Head of caudate nucleus (tissue), 42 donors: ENCODE measurements at places on chromosomes 6 and 20.

DNA sequence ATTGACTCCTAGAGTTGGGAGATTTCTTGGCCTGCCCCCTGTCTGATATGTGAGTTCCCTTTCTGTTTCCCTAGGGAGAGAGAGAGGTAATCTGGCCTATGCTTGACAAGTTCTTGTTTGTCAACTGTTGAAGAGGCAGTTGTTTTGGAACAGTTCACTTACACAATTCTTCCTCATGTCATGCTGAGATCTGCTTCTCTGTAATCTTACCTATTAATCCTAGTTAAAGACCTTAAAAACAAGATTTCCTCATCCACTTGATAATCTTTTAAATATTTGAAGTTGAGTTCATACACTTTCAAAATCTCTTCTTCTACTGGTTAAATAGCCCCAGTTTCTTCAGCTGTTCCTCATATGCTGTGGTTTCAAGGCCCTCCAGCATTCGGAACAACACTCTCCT lies 89.9 kb downstream of the FIG4 start:
- no peak for DNase-seq

DNA sequence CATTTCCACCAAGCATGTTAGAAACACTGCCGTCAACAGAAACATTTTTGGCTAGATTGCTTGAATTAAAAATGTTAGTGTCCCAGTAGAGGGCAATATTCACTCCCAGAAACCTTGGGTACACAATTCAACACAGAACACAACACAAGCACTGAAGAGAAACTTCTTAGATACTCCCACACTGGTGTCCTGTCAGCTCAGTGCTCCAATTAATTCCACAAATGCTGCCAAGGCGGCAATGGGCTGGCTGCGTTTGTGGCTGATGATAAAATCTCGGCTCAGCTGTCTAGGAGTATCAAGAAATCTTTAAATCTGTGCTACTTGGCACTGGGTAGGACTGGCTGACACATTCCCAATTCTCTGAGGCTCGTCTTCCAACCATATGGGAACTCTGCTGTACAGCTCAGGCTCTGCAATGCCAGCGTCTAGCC lies 39.3 kb downstream of the BEND3 start:
- DNase-seq, result peak; percentile 28

DNA sequence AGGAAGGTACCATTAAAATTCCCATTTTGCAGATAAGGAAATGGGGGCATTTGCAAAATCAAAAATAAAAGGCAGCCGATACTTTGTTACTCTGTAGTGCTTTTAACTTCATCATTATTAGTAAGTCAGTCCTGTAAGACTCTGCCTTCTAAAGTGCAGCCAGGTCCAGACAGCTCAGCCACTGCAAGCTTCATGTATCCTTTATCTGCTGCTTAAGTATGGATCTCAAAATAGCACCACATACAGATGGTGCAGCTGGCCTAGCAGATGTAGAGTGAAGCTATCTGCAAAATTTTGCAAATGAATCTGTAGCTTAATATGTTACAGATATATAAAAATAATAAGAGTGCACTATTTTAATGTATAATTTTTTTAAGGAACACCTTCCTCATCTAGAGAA lies 53.4 kb downstream of the NUS1 start:
- no peak for DNase-seq

DNA sequence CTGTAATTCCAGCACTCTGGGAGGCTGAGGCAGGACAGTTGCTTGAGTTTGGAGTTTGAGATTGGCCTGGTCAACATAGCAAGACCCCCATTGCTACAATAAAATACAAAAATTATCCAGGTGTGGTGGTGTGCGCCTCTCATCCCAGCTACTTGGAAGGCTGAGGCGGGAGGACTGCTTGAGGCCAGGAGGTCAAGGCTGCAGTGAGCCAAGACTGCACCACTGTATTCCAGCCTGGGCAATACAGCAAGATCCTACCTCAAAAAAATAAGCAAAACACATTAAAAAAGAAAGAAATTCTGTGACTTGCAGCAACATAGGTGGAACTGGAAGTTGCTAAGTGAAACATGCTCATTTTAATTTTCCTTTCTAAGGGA lies 106.0 kb upstream of the NFATC2 start:
- DNase-seq, result no peak

DNA sequence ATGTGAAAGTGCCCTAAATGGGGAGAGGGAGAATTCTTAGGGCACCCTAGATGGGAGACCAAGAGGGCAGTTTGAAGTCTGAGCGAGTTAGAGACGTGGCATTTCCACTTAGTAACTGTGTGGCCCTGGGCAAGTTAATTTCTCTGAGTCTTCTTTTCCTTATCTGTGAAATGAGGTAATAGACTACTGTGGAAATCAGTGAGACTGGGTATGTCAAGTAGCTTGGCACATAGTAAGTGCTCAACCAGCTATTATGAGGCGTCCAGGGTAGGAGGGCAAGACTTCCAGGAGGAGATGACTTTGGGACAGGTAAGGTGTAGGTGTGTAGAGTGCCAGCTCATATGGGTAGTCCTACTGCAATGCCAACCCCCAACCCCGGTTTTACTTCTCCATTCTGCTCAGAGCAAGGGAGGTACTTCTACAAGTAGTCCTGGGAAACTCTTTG lies 770 bp downstream of the KIF3B start:
- no peak for DNase-seq

DNA sequence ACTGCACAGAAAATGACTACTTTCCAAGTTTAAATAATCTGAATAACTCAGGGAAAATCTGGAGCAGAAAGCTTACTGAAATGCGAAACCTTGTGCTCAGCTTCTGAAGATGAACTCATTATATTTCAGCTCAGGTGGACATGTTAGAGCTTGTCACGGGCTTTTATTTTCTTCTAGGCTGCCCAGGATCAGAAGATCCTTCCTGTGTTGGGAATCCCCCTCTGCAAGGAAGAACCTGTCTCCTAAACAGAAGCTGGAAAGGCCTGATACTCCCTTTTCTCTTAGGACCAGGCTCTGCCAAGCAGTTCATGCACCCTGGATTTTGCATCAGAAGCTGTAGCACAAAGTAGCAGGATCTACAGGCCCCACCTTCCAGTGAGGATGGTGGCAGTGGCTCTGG lies 5.1 kb upstream of the SLC2A12 start:
- no peak for DNase-seq

GRCh38 chr20:37265152-37265551 lies 3.5 kb upstream of the GHRH start:
- DNase-seq, result no peak

DNA sequence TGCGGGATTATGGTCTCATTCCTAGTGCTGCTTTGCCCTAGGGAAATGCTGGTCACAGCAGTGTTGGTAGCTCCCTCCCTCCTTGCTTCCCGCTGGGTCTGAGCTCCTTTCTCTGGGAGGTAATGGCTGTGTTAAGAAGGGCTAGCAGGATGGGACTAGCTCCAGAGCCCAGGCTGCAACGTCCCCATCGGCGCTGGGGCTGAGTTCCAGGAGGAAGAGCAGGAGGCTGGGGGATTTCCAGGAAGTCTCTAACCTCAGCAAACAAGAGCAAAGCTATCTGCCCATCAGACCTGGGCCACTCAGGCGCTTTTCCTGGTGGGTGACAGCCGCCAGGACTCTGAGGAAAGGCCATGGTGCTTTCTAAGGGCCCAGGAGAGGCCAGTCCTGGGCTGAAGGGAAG lies 174.2 kb downstream of the DLL1 start:
- peak; percentile 31 for DNase-seq

DNA sequence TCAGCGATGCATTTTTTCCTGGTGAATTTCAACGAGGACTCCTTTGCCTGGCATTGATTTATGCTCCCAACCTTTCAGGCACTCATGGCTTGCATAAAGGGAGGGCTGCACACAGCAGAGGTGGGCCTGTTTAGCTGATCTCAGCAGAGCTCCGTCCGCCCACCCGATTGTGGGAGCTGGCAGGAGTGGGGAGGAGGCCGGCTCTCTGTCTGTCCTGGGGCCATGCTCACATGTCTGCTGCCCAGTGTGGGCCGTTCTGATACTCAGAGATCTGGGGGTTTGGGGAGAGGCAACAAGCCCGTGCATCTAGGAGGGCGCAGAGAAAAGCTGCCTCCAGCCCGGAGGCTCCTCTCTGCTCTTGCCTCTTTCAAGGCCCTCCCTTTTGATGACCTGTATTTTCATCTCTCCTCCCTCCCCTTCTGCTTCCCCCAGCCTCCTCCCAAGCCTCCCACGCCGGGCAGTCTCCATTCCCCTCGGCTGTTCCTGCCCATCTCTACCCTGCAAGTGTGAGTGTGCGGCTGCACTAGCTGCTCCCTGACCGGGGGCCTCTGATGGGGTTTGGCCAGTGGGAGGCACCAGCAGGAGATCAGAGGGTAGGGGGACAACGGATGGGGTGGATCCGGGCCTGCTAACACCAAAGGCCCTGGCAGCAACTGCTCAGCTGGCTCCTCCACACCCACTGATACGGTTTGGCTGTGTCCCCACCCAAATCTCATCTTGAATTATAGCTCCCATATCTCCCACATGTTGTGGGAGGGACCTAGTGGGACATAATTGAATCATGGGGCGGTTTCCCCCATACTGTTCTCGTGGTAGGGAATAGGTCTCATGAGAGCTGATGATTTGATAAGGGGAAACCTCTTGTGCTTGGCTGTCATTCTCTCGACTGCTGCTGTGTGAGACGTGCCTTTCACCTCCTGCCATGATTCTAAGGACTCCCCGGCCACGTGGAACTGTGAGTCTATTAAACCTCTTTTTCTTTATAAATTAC lies 39.6 kb upstream of the MLN start:
- no peak for DNase-seq

- DNase-seq, result no peak
Measured at GRCh38 chr6:39806278-39806677, 14.1 kb downstream of the DAAM2 start.

- peak; percentile 80 for DNase-seq
Measured at GRCh38 chr20:58692579-58693225, at the start of gene NPEPL1. TSS of gene NPEPL1 (plus strand) at chr20:58692800. CDS start at chr20:58692901, 101 bp downstream.

- DNase-seq, result no peak
Measured at GRCh38 chr20:60477958-60478357, 519.7 kb downstream of the CDH26 start.
